Activated CD4-positive, alpha-beta T cell treated with anti-CD3 and anti-CD28 coated beads, Interleukin-10, Interleukin-2, amounts not matched to agents 100 ng/mL and 50 ng/mL, durations not matched to agents 16 hours and 8 hours (primary cell): ENCODE measurements at places on chromosomes 2 and 18.

GRCh38 chr2:37740164-37740739, 68.8 kb upstream of the CDC42EP3 start:
- no peak for DNase-seq

GRCh38 chr2:67448648-67449047, 51.5 kb downstream of the ETAA1 start:
- no peak for DNase-seq

DNA sequence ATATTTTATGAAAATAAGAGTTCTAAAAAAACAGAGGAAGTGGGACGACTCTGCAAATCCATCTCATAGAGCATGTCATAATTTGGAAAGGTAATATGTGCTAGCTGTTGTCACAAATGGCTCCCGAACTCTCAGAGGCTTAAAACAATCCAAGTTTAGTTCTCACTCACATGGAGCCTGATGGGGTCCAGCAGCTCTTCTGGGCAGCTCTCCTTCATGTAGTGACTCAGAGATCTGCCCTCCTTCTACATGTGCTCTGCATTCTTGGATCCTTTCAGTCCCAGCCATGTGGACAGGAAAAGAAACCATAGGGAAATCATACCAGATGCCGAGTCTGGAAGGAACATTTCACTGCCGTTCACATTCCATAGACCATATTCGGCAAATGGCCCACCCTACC, 180.1 kb upstream of the APCDD1 start:
- DNase-seq = no peak

DNA sequence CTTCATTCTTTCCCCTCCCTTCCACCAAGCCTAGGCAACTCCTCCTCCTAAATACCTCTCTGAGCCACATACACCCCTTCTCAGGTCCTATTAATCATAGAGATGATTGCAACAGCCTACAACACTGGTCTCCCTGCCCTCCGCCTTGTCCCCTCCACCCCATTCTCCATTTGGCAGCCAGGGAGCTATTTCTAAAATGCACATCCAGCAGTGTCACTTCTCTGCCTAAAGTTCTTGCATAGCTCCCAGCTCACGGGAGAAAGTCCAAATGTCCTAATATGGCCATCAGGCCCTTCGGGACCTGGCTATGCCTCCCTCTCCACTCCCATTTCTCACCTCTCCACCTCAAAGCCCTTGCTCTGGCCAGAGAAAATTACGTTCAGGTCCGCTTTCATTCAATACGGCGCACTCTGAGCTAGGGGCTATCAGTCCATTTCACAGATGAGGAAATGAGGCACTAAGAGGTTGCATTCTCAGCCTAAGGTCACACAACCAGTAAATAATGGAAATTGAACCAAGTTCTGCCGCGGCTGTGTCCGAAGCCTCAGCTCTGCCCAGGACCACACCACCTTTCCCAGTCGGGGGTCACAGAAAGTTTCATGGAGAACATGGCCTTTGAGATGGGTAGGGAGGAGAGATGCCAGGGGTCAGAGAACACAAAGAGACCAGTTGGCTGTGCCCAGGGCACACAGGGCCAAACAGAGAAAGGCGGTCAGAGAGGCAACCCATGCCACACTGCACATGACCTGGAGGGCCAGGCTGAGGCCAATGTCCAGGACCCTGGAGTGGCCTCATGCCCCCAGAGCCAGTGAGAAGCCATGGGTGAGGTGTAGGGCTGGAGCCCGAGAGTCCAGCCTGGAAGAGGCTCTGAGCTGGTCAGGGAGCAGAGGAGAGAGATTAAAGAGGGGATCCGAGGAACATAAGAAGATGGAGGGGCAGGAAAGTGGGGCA, 72.8 kb downstream of the TNS1 start:
- no peak for DNase-seq

DNA sequence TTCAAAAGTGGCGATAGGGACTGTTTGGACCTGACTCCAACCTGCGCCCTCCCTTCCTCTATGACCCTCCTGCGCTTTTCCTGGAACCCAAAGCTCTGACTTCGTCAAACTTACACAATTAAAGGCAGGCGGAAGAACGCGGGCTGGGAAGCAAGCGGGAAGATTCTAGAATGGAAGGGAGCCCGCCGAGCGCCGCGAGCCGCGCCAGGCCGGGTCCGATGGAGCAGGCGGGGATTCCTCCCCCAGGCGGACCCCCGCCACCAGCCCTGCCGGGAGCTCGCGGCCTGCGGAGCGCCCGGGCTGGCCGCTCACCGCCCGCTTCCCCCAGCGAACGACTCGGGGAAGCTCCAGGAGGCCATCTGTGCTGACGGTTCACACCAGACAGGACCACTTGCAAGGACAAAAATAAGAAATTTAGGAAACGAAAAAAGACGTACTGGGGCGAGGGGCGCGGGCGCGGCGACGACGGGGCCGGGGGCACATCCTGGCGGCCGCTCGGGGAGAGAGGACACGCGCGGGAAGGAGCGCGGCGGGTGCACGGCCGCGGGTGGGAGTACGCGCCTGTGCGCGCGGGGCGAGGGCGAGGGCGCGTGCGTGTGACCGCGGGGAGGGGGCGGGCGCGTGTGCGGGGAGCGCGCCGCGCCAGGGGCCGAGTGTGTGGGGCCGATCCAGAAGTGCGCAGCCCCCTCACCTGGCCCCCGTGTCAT, 1.1 kb upstream of the SALL3 start:
- DNase-seq = no peak

DNA sequence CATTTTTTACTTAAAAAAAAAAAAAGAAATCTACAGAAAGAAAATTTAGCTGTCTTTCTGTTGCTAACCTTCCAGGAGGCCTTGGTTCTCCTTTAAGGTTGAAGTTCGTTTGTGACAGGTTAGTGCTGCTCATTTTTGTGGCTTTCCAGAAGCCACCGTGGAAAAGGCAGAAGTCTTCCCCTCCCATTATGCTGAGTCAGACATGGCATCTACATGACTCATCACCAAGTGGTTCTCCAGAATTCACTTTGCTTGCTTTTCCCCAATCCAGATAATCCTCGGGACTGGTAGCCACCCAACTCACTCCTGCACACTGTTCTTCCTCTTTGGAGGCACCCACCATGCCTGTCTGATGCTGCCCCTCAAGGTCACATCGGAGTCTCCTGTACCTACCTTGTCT, 228.7 kb downstream of the PIK3C3 start:
- no peak for DNase-seq

- DNase-seq = no peak
These were observed 571.9 kb upstream of the CRIM1 start for GRCh38 chr2:35783723-35784122.

DNA sequence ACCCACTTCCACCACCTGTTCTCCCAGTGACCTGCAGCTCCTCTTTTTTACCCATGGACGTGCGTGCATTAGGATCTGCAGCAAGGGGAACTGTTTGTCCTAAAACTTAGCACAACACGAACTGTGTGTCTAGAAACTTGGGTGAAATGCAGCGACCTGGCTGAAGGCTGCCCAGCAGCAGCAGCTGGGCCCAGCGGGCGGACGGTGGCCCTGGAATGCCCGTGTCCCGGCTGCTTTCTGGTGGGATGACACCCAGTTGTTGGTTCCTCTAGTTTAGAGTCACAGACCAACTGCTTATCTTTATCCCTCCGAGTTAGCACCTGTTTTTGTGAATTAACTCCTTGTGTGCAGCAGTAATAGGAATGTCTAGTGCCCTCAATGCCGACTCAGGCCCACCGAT, 61.9 kb upstream of the PXDN start:
- no peak for DNase-seq

GRCh38 chr2:75221862-75222261, 22.5 kb upstream of the TACR1 start:
- DNase-seq = no peak

GRCh38 chr18:36181898-36182506, 5.3 kb upstream of the MOCOS start:
- DNase-seq = no peak
